Hematopoietic multipotent progenitor cell (in vitro differentiated cells): ENCODE measurements at places on chromosomes 4 and X.

GRCh38 chr4:149987330-149988086 lies 90.7 kb upstream of the DCLK2 start:
- DNase-seq = no peak

- DNase-seq = no peak
Observed at GRCh38 chrX:74527350-74527749, 87.1 kb downstream of the RLIM start.

- DNase-seq = no peak
Observed at GRCh38 chrX:599837-600715, 30.5 kb upstream of the SHOX start.

GRCh38 chr4:121873604-121874003 lies 3.3 kb upstream of the BBS7 start:
- peak; percentile 18 for DNase-seq

- no peak for DNase-seq
Observed at GRCh38 chr4:44869222-44869882, 143.0 kb upstream of the GNPDA2 start.

- DNase-seq = no peak
Observed at GRCh38 chrX:70762285-70762684, 146.2 kb downstream of the TEX11 start.

DNA sequence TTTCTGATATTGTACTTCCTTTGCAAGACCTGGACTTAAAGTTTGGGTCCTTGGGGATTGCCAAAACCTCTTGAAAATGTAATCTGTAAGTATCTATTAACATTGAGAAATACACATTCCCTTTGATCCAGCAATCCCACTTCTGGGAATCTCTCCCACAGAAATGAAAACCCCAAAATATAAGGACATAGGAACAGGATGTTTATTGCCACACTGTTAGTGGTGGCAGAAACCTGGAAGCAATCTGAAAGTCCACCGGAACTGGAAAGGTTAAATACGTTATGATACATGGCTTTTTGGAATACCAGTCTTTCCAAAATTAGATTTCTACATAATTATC lies 71.2 kb upstream of the STX18 start:
- no peak for DNase-seq

DNA sequence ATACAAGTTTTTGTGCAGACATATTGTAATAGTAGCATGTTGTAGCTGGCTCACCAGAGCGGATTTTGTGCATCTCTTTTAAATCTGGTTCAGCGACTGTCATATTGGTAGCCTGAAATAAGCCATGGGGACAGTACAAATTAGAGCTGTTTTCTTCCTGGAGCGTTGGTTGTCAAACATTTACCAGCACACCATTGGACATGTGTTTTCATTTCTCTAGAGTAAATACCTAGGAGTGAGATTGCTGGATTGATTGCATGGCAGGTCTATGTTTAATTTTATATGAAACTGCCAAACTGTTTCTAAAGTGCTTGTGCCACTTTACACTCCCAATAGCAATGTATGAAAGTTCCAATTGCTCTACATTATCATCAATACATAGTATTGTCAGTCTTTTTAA lies 2.6 kb upstream of the ARAF start:
- DNase-seq = no peak

- DNase-seq = no peak
Observed at GRCh38 chr4:147217655-147218054, 263.2 kb upstream of the EDNRA start.

DNA sequence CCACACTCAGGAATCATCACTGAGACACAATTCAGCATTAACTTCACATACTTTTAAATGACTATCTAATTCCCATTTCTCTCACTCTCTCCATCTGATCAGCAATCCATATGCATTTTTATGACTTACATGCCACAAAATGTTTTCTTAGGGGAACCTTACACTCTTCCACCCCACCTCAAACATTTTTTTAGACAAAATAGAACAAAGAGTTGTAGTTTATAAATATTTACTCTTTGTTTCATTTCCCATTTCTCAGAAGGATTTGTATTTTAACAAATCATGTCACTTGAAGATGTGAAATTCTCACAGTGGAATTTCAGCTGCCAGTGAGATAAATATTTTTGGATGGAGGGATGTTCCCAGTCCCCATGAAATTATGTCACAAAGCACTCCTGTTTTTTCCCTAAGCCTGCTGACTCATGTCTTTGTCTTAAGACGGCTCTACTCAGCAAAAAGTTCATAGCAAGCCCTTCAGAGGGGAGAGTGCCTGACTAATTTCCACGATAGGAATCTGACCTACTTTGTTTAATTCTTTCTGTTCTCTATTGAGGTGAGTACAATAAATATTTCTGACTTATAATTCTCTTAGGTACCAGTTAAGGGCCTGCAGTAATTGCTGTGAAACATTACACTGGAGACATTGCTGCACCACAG lies 257.7 kb downstream of the THOC2 start:
- no peak for DNase-seq

- no peak for DNase-seq
Observed at GRCh38 chr4:82905205-82905604, 4.7 kb downstream of the THAP9 start.

- no peak for DNase-seq
Observed at GRCh38 chrX:78283511-78283910, 43.9 kb downstream of the CYSLTR1 start.

DNA sequence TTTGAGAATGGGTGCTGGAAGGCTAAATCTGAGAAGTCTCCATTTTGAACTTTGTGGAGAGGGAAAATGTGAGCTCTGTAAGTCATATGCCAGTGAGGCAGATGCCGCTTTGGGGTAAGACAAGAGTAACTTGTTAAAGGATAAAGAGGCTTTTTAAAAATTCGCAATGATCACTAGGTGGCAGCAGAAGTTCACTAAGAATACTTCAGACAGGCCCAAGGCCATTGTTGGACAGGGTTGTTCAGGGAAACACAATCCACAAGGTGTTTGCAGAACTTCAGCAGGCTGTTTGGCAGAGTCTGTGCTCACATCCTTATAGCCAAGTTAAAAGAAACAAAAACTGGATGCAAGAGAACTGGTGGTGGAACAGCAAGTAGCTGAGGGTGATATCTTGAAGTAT lies 13.7 kb upstream of the PIGA start:
- no peak for DNase-seq

DNA sequence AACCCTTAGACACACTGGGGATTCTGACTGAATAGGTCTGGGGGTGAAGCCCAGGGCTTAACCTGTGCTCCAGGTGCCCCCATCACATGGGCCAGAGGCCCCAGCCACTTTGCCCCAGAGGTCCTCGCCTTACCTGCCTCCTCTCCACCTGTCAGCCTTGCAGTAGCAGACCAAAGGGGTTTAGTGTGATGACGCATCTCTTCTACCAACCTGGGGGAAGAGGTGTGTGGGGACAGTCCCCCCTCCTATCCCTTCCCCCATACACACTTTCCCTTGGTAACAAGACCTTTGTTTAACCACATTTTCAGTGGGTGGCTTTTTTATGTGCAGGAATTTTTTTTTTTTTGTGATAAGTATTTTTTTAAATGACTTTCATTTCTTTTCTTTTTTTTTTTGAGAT lies 6.3 kb downstream of the CLCN4 start:
- no peak for DNase-seq

DNA sequence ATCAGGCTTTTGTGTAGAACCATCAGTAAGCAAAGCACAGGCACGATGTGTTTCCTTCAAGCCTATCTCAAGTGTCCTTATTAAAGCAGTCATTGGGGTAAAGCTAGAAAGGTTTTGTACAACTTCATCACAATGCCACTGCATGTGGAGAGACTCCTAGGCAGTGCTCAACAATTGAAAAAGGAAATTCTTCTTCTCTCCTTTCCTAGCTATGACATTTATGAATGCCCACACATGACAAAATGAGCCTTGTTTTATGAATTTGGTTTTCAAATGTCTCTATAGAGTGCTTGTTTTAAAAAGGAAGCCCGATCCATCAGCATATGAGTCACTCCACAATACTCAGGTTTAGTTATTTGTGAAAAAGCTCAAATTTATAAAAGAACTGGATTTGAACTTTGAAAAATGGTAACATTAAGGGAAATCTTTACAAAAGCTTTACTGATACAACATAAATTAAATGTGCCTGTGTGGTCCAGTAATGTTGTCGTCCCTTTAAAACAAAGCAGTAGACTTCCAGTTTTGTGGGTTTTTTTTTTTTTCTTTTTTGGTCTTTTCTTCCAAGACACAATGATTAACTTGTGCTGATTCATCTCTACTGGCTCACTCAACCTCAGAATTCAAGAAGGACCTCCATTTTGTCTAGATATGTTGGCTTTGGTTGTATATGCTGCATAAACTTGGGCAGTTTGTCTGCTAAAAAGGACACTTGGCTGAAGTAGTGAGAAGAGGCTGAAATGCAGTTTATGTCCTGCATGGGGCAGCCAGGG lies 273.8 kb downstream of the GASK1B start:
- DNase-seq = no peak

- DNase-seq = no peak
Observed at GRCh38 chrX:10173331-10173900, 16.6 kb downstream of the CLCN4 start.

DNA sequence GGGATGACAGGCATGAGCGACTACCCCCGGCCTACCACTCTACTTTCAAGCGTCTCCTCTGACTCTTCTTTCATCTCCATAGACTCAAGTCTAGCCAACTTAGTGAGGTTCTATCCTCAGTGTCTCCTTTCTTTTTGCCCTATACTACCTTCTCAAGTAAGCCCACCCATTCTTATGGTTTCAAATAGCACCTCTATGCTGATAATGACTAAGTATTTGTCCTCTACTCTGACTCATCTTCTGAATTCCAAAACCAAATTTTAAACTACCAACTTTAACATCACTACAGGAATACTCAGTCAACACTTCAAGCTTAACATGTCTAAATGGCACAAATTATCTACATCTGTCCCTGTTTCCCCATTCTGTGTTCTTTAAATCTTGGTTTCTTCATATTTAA lies 47.8 kb downstream of the ELF2 start:
- no peak for DNase-seq

DNA sequence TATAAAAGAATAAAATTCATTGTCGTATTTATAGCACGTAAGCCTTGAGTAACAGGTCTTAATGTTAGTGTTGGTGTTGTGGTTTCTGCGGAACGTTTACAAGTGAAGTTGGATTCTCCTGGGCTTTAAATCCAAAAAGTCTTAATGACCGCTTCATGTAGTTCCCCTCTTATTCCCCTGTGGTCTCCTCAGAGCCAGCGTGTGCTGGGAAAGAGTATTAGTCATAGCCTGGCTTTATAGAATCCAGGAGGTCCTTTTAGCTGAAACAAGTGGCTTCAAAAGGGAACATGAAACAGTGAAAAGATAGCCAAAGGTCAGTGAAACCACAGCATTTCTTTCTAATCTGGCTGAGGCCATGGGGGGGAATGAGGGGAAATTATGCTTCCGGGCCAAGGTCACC lies 79.1 kb downstream of the CLCN4 start:
- DNase-seq = no peak

- no peak for DNase-seq
Observed at GRCh38 chr4:73718375-73719373, 21.7 kb upstream of the CXCL8 start.

DNA sequence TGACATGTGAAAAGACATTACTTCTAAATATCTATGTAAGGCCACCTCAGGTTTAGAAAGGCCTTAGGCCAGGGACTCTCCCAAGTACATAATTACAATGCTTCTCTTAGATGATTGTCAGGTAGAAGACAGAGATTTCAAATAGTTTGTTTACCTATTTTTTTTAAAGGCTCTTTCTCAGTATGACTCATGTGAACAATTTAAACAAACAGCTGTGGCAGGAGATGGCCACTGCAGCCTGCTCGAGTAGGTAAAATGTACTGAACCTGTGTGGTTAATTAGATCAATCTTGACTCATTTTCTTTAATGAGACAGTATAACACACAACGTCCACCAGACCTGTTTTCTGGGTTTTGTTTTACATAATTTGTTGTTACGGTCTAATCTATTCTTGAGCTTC lies 50.2 kb downstream of the LEF1 start:
- DNase-seq = no peak

DNA sequence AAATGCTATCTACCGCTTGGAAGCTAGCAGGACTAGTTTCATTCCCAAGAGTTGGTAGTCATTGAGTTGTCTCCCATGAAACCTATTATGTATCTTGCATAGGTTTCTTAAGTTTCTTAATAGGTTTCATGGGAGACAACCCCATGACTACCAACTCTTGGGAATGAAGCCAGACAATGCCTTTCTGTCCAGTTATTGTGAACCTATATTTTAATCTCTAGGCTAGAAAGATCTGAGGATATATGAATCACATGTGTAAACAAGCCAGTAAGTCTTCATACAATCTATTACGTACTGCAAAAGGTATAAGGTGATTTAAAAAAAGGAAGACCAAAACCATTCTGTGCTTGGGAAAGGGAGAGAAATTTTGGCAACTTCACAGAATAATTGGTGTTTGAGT lies 162.6 kb downstream of the INPP4B start:
- no peak for DNase-seq

GRCh38 chr4:154485127-154485773 lies 6.3 kb downstream of the DCHS2 start:
- DNase-seq = no peak

GRCh38 chr4:74018116-74018515 lies 19.6 kb upstream of the CXCL5 start:
- no peak for DNase-seq

DNA sequence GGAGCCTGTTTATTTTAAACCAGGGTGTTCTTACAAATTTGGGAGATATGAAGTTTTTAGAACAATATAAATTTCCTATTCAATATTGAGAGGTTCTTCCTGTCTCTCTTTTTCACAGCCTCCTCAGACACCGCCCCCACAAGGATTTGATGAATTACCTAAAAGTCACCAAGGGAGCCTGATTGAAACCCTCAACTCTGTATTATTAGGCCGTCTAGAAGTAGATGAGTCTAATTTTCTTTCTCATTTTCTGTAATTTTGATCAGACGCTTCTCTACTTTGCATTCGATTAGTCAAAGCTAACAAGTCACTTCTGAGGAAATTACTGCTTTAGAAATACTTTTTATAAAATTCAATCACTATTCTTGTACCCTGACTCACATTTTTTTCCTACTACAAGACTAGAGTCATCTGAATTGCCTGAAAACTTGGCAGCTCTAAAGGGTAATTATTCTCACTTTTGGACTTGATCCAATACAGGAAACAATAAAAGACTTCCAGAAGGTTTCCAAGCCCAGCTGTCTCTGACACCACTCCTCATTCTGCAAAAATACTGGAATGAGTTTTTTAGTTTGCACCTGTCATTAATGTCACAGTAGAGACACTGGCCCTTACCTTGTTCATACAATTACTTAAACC lies 111.2 kb downstream of the ELOVL6 start:
- no peak for DNase-seq

- DNase-seq = no peak
Observed at GRCh38 chrX:12700745-12701144, 90.5 kb upstream of the PRPS2 start.

DNA sequence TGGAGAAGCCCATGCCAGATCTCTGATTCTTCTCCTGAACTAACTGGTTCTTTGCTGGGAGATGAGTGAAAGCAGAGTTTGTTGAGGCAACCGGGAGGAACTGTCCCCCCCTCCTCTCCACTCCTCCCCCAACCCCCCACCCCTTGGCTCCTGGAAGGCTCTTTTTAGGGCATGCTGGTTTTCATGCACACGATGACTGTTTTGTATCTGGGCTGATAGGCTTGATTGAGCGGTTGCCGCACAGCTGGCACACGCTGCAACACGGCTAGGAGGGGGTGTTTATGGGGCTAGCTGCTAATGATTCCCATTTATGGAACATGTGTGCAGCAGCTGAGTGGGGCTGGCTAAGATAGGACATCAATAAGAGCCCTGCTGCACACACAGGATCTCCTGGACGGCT lies 137.2 kb downstream of the SMIM20 start:
- DNase-seq = no peak

- DNase-seq = peak; percentile 21
Observed at GRCh38 chr4:16893141-16893651, 5.2 kb downstream of the LDB2 start.

GRCh38 chrX:82384401-82384800 lies 1123.7 kb upstream of the POU3F4 start:
- no peak for DNase-seq
